Stimulated activated CD8-positive, alpha-beta memory T cell treated with anti-CD3 and anti-CD28 coated beads, Interleukin-15, amount 100 ng/mL, for 1 hour (primary cell): ENCODE measurements at places on chromosomes 2 and 18.

DNA sequence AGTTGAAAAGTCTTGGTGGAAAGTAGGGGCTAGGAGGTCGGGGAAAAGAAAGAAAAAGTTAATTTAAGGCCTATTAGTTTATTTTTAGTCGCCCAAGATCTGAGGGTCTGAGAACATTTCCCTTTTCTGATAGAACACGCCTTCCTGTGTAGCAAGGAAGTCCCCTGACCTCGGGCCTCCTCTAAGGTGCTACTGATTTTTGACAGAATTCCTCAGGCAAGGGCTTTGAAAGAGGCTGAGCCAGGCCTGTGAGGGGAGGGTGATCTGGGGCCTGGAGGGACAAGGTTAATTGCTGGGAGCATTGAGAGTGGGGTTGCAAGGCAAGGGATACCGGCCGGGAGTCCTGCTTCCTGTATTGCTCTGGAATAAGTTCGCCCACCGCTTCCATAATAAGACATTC lies 131.4 kb upstream of the MYCN start:
- no peak for DNase-seq

GRCh38 chr2:218569661-218570500 lies 1.2 kb downstream of the CNOT9 start:
- no peak for DNase-seq

- DNase-seq = no peak
Measured at GRCh38 chr18:25814841-25815458, 275.5 kb downstream of the SS18 start.

GRCh38 chr2:25090801-25091200 lies 48.9 kb downstream of the EFR3B start:
- DNase-seq = no peak

DNA sequence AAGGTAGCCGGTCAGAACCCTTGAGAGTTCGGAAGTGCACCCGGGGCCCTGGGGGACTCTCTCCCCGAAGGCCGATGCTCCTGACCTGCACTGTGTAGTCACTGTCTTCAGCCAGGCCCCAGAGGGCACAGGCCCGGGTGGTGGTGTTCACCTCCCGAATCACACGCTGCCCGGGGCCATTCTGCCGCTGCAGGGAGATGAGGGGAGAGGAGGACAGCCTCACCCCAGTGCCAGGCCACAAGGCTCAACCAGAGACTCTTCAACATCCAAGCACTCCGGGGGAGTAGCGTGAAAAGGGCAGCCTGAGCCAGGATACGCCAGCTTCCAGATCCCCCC lies 1.1 kb downstream of the FNDC4 start:
- no peak for DNase-seq

GRCh38 chr18:48105317-48105716 lies 174.9 kb upstream of the SMAD2 start:
- DNase-seq = no peak

GRCh38 chr2:236302555-236302954 lies 38.3 kb upstream of the ASB18 start:
- no peak for DNase-seq

DNA sequence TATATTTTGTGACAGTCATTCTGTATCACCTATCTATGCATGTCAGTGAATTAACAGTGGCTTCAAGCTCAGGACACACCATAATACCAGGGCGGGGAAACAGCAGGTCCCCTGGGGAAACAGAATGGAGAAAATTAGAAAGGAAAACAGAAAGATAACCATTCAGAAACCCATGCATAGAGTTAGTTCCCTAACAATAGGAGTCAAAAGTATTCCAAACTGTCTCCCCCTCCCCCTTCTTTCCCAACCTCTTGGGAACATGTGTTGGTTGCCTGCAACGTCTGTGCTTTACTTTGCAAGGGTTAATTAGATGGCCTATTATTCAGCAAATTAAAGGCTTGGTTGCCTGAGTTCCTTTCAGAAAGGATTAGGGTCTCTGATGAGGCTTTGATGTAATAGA lies 176.4 kb downstream of the MYO3B start:
- no peak for DNase-seq

DNA sequence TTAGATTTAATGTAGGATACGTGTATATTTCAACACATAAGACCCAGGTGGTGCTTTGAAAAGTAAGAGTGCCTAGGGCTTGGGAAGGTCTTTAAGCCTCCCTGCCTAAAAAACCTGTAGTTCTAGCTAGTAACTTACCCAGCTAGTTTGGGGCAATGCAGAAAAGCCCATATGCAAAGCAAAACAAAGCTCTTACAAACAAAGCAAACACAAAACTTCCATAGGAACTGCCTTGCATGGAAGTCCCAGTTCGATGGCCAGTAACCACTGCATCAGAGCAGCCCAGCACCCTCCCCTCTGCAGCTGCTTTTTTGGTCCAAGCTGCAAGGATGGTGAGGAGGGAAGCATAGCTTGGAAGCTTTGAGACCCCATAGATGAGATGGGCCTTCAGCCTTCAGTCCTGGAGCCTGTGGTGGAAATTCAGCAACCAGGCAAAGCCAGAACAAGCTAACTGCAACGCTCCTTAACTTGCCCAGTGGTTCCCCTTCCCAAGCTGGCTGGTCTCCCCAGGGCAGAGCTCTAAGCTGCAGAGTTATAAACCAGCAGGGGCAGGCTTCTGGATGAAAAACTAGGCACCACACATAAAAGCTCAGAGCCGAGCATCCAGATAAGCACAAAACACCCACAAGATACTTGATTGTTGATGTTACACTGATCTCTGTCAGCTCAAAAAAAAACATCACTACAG lies 16.2 kb downstream of the C2orf76 start:
- no peak for DNase-seq

DNA sequence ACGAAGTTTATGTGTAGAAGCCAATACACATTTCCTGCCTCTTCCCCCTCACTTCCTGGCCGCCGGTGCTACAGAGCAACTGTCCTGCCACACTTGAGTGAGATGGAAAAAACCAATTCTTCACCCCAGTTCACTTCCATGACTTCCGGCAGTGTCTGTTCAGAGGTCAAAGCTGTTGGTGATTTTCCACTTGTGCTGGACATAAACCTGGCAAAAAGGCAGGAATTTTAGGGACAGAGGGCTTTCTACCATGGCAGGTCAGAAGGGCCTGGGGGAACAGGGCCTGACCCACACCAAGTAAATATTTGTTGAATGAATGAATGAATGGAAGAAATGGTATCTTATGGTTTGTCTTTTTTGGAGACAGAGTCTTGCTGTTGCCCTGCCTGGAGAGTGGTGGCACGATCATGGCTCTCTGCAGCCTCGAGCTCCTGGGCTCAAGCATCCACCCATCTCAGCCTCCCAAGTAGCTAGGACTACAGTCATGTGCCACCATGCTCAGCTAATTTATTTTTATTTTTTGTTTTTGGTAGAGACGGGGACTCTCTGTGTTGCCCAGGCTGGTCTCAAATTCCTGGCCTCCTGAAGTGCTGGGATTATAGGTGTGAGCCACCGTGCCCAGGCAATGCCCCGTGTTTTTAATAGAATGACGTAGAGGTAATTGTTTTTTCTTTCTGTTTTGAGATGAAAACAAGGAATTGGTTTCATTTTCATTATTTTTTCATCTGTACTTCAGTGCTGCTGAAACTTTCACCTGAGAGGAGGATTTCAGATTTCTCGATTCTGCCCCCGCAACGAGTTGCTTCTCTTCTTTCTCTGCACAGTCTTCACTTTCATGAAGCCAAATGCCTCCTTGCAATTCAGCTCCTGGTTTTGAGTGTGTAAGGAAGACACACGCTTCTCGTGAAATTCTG lies 48.0 kb upstream of the LPIN2 start:
- DNase-seq = no peak

- DNase-seq = no peak
Measured at GRCh38 chr18:46283895-46284295, 179.7 kb downstream of the HAUS1 start.

DNA sequence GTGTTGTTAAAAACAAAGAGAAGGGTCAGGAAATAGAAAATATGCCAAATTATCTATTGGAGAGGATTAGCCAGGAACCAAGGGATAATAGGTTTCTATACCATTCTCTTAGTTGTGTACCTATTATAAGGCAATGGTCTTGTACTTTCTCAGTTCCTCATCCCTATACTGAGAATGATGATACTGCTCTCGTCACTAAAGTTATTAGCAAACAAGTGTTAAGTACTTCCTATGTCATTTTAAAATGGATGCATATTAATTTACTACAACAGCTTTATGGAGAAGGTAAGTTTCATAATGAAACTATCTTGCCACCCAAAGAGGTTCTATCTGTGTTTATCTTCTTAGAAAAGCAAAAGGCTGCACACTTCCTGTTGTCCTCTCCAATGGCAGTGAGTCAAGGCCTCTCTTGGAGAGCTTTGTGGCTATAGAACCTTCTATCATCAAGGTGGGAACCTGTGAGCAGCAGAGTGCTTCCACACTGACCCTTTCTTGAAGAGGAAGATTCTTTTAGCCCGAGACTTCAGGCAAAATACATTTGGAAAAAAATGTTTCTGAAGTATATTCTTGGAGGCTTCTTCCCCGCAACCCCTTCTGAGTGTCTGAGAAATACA lies 460.7 kb upstream of the FANCL start:
- no peak for DNase-seq

GRCh38 chr2:156797832-156798231 lies 361.7 kb downstream of the GPD2 start:
- DNase-seq = no peak

DNA sequence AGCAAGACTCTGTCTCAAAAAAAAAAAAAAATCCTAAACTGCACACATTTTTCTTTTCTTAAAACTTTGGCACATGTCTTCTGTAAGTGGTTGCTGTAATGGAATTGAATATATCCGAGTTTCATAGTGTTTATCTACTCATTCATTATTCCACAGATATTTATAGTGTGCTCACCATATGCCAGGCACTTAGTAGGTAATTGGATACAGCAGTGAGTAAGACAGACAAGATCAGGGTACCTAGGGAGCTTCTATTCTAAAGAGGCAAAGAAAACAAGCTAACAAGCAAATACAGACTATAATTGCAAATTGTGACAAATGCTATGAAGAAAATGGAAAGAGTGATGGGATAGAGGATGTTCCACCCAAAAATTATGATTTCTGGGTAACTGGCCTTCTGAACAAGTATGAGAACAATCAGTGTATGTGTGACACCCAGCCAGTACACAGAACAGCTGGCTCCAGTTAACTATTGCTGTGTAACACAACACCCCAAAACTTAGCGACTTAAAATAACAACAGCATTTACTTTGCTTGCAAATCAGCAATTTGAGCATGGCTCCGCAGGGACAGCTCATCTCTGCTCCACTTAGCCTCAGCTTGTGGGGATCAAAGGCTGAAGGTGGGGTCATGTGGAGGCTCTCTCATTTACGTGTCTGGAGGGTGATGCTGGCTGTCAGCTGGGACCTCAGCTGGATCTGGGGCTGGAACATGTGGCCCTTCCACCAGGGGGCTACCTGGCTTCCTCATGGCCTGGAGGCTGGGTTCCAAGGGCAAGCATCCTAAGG lies 224.9 kb downstream of the INSIG2 start:
- DNase-seq = no peak

- no peak for DNase-seq
Measured at GRCh38 chr2:29829841-29830240, 91.5 kb downstream of the ALK start.

DNA sequence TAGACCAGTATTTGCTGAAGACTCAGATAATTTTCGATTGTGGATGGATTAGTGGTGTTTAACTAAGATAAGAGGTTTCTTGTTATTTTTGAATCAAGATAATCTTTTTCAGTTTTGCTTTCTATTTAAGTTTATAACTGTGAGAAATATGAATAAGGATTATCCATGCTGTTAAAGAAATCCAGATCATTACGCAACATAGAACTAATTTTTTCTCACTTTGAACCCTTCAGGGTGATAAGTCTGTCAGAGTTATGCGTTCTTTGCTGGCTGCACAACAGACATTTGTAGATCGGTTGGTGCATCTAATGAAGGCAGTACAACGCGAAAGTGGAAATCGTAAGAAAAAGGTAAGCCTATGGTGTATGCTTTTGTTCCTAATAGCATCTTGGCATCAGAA lies 74.1 kb downstream of the PIK3C3 start:
- no peak for DNase-seq

DNA sequence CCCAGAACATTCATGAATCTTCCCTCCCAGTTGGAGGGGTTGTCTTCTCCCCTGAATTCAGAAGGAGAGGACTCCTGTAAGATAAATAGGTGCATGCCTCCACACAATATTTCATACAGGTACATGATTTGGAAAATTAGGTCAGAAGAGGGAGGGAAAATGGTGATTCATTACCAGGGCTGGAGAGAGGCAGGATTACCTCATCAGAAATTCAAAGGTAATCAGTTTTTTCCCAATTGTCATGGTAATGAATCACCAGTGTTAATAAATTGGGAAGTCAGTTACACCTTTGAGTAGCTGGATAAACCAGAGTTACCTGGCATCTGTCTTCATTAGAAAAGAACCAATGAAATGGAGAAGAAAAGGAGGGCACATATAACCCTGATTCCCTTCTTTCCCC lies 128.5 kb downstream of the EN1 start:
- DNase-seq = no peak

GRCh38 chr2:239245107-239245506 lies 155.7 kb downstream of the HDAC4 start:
- DNase-seq = no peak
